ENCODE measurements at places on chromosomes 5 and 9.
A peak's percentile ranks its signal among the peaks of the same experiment; 100 is the strongest.

DNA sequence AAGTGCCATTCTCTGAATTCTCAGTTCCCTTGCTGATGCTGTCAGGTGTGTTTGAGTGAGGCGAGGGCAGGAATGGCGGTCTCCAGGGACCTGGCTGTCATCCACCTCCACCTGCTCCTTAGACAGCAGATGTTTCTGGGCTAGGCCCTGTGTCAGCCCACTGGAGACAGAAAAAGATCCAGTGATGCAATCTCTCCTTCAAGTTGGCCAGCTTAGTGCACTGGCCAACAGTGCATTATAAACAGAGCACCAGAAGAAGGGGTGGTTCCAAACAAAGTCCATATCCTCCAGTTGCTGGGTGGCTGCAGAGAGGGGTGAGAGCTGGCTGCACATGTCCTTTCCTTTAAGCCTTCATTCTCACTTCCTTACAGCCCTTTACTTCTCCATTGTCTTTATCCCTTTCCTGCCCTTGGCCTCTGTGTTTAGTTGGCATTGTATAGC, 26.5 kb downstream of the NANS start:
- DNase-seq, result no peak

DNA sequence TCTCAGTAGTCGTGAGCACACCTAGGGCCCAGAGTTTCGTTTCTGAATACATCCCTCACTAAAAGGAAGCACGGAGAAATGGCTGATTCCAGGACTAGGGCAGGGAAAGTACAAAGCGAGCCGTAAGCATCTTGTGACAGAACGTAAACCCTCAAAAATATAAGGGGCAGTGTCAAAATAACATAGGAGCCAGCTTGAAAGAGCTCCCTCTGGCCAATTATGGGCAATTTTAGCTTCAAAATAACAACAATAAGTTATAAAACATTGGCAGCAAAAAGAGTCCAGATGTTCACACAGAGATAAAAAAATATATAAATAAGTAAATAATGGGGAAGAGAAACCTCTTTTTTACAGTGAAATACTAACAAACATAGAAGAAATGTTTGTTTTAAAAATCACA, 18.5 kb upstream of the GLIS3 start:
- no peak for DNase-seq

- no peak for DNase-seq
These were observed 156.1 kb upstream of the SPEF2 start for GRCh38 chr5:35461530-35461929.

GRCh38 chr5:147398860-147399259, 111.0 kb downstream of the DPYSL3 start:
- DNase-seq, result no peak

DNA sequence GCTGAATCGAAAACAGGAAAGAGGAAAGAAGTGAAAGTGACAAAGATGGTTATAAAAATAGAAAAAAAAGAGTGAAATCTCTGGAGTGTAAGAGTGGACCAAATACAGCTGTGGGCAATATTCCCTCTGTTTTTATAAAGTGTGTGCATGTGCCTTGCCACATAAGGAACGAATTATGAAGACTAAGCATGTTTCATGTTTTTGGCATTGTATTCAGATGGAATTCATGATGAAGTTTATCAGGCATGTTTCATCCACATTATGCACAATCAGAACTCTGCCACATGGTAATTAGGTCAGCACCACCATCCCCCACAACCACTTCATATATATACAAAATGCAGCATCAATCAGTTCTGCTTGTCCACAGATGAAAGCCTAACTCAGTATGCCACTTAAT, 348.0 kb downstream of the ZNF608 start:
- DNase-seq, result no peak

DNA sequence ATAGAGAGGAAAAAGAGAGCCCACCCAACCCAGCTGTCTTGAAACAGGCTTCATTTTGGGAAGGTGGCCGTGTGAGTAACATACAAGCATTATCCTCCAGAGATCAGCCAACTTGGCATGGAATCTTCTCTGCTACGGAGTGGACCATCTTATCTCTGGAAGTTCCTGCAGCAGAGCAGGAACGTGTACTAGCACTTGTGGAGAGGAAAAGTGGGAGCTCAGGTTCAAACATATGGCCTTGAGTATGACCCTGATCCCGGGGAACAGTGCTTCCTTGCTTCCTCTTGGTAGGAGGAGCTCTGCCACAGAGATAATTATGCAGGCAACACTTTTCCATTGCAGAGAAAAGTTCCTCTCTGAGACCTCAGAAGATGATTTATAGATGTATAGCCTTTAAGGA, 490.4 kb upstream of the ACO1 start:
- no peak for DNase-seq

GRCh38 chr5:168833936-168834335, 254.8 kb upstream of the PANK3 start:
- no peak for DNase-seq

DNA sequence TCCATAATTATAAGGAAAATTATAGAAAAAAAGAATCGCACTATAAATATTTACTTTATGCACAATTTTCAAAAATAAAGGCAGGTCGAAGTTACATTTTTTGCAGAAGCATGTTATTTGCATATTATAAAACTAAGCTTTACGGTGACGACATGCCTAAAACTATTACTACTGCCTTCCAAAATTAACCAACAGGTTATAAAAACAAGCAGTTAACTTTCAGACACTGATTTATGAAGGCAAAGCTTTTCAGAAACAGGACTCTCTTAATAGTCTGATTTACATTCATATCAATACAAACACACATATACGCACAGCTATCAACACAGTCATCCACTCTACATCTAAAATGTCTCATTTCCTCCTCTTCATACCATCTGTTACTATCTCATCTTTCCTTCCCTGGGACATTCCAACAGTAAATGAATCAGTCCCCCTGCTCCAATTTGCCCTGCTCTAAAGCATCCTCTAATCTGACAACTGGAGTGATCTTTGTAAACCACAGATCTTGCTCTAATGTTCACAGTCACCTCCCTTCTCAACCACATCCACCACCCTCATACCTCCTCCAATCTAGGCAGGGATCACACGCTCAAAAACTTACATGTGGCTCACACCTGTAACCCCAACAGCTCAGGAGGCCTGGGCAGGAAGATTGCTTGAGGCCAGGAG, 21.6 kb downstream of the FBXW11 start:
- DNase-seq, result peak; percentile 37

- peak; percentile 68 for DNase-seq
These were observed 16.3 kb downstream of the NMRK1 start for GRCh38 chr9:75071530-75072122.

GRCh38 chr9:83588256-83588655, 34.7 kb upstream of the IDNK start:
- no peak for DNase-seq

GRCh38 chr5:119327018-119327417, 28.8 kb upstream of the TNFAIP8 start:
- DNase-seq, result peak; percentile 68

- no peak for DNase-seq
These were observed 367.9 kb upstream of the ADAMTSL1 start for GRCh38 chr9:18106006-18106560.

DNA sequence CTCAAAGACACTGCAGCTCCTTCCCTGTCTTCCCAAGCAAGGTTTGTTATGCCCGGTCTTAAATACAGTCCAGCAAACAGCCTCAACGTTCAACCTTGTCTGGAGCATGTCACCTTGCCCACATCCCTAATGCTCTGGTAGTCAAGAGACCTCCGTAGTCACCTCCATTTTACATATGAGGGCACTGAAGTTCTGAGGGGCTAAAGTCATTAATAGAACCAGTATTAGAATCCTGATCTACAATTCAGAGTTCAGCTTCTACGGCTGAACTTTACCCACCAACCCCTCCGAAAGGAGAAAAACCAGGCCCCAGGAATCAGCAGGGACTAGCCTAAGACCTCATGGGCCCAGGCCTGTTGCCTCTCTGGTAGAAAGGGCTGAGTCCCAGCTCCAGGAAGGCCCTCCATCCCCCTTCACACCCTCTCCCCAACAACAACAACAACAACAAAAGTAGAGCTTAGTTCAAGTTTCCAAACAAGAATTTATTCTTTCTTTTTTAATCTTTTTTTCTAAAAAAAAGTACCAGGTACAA, 795 bp upstream of the STOML2 start:
- no peak for DNase-seq

DNA sequence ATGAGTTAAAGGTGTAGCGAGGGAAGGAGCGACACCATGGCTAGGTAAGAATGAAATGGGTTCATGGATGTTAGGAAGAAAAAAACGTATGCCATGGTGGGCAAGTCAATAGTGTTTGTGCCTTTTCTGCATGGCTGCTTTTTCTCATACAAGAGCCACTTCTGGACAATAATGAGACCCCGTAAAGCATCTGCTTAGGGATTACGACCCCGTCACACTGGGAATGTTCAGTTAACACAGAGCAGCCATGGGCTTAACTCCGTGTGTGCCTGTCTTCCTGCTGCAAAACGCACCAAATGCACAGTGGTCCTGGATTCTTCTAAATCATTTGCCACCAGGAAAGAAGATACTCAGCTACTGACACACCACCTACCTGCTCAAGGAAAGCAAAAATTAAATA, 81.8 kb downstream of the NFIB start:
- no peak for DNase-seq

DNA sequence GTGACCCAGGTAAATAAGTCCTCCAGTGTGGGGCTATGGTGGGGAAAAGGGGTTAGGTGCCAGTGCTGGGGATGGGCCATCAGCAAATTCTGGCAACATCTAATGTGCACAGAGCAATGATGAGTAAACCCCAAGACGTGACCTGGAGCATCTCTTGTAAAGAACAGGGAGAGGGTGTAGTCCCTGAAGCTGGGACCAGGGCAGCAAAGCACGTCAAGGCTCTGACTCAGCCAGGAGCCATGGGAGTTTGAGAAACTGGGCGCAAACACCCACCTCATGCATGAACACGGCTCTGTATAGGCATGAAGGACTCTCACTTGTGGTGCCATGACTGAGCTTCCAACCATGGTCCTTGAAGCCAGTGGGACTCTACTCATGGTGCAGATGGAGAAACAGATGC, 51.8 kb downstream of the DUSP1 start:
- no peak for DNase-seq

DNA sequence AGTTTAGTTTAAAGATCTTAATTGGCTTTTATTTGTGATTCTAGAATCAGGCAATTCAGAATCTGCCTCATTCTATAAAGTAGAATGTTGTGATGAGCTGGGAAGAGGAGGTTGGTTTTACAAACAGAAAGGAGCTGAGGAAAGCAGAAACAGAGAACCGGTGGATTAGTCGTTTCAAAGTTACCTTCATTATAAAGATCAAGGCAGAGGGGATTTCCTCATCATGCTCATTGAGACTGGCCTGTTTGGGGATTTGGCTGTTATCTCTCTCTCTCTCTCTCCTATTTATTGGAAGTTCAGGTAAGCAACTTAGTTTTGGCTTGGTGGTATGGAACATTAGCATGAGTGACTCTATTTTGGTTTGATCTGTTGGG, 134.0 kb downstream of the GCNT1 start:
- no peak for DNase-seq

DNA sequence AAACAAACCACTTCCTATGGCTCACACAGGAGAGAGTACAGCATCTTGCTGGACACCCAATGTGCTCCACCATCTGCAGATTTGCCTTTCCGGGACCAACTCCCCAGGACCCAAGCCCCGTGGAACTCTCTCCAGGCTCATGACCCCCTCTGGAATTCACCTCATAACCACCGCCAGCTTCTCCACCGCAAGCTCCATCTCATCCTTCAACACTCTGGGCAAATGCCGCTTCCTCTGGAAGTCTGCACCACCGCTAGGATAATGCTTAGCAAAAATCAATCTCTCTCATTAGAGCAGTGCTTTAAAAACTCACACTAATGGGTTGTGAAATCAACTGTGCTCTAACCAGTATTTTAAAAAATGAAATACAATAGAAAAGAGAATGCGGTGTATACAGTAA, 150.0 kb downstream of the COL23A1 start:
- DNase-seq, result no peak

- DNase-seq, result peak; percentile 45
These were observed 781 bp downstream of the FOXD1 start for GRCh38 chr5:73447530-73448462.

- no peak for DNase-seq
These were observed 26.8 kb downstream of the FYB1 start for GRCh38 chr5:39192450-39193160.

DNA sequence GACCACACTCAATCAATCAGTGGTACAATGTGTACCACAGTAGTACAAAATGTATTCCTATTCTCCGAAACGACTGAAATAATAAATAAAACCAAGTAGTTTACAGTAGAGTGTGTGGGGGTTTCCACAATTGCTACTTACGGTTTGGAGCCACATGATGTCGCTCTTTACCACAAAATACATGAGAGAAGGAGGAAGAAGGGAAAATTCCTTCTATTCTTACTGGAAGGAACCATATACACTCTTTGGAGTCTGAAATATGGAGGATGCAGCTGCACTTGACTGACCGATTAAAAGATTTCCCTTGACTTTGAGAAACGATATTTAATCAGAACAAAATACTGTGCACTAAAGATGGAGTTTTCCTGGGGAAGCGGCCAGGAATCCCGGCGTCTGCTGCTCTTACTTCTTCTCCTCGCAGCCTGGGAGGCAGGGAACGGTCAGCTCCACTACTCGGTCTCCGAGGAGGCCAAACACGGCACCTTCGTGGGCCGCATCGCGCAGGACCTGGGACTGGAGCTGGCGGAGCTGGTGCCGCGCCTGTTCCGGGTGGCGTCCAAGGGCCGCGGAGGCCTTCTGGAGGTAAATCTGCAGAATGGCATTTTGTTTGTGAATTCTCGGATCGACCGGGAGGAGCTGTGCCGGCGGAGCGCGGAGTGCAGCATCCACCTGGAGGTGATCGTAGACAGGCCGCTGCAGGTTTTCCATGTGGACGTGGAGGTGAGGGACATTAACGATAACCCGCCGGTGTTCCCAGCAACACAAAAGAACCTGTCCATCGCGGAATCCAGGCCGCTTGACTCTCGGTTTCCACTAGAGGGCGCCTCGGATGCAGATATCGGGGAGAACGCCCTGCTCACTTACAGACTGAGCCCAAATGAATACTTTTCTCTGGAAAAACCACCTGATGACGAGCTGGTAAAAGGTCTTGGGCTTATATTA, at the start of gene PCDHA4:
PCDHA4 (plus strand) TSS at position 235 of the 942 bp plus-strand sequence.
- no peak for DNase-seq

- DNase-seq, result no peak
These were observed 293.2 kb upstream of the CLINT1 start for GRCh38 chr5:158152136-158152535.

GRCh38 chr9:76321195-76321828, 72.9 kb downstream of the RFK start:
- no peak for DNase-seq

GRCh38 chr9:98607787-98608186, 100.9 kb downstream of the GABBR2 start:
- no peak for DNase-seq

All from activated naive CD4-positive, alpha-beta T cell treated with Interleukin-2 at 50 U/mL for 16 hours (primary cell).